ENCODE measurements at places on chromosomes 4 and X.

GRCh38 chr4:184413261-184414046 is 60.9 kb downstream of the IRF2 start:
- no peak for DNase-seq

- no peak for DNase-seq
These were observed 5.2 kb downstream of the TRIM2 start for GRCh38 chr4:153209410-153209809.

DNA sequence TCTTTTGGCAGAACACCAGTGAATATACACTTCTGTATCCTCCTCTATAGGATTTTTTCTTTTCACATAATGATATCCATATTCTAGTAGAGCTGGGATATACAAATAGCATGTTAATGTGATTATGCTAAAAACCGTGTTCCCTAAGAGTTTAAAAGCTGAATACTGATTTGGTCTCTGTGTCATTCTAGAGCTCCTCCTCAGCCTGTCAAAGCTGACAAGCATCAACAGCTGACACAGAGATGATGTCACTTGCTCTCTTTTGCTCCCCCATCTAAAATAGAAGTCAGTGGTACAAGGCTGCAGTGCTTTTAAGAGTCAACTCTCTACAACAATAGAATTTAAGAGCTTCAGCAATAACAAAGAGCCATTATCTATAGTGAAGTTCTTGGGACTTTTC is 17.1 kb upstream of the HERC3 start:
- no peak for DNase-seq

DNA sequence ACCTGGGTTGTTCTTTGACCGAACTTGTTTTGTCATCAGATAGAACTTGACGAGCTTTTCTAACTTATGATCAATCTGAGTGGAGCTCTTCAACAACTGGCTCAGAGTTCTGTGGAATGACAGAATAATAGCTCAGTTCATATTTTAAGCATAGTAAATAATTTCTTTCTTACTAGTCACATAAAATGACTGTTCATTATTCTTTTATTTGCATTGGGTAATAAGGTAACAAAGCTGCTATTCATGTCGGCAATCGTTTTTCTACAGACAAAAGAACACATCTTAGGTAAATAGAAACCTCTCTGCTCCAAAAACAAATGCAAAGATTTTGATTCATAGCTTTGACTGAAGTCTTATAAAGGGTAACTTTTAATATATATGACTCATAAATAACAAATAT is 57.3 kb upstream of the CXCL8 start:
- no peak for DNase-seq

DNA sequence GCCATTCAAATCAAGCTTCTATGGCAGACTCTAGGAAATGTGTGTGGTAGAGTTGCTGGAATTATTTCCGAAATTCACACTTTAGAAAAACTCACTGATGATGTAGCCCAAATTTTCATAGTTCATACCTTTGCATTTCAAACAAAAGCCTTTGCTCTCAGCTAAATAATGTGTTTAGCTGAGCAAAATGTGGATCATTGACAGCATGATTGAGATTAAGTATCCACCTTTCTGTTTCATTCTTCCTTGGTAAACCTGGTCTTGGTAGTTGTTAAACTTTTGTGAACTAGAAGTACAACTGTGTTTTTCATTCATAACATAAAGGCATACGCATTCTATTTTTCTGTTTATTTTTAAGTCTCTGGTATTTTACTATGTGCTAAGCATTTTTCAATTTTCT is 7.2 kb downstream of the PCDH7 start:
- DNase-seq: no peak

- no peak for DNase-seq
These were observed 43.1 kb downstream of the MAB21L2 start for GRCh38 chr4:150625033-150625432.

DNA sequence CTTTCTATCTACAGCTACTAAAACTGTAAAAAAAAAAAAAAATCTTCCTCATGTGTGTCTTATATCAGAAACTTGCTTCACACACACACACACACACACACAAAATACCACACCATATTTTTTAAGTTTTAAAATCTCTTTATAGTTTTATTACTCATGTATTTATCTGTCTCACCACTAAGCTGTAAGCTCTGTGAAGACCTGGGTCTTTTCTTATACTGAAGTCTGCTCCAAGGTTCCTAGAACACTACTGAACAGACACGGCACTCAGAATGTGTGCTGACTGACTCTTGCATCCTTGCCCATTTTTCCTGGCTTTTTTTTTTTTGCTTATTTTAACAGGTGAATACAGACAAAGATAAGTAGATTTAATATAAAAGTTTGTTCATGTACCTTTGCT is 135.6 kb upstream of the CXXC4 start:
- no peak for DNase-seq

DNA sequence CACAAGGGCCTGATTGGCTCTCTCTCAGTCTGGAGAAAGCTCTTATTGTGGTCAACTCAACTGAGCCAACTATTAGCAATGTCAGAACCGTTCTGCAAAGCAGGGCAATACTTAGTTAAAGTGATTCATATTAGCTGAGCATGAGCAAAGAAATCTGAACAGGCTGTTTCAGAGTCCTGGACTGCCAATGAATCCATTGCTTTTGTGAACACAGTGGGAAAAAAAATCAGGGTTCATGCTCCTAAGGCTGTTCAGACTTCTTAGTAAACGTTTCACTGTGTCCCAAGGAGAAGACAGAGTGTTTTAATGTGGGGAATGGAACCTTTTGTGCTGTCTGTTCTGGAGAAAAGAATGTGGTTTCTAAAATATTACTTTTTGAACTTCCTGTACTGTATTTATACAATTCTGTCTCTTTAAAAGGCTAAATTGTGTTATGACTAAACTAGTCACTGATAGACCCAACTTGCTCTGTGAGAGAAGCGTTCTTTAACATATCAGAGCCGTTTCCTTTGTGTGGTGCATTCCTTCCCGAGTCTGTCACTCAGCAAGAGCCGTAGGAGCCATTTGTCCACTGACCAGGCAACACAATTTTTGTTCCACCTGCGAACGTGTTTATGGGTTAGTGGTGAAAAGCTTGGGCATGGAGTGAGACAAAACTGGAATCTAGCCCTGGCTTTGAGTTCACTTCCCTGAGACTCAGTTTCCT is 366.1 kb downstream of the FBXO8 start:
- no peak for DNase-seq

DNA sequence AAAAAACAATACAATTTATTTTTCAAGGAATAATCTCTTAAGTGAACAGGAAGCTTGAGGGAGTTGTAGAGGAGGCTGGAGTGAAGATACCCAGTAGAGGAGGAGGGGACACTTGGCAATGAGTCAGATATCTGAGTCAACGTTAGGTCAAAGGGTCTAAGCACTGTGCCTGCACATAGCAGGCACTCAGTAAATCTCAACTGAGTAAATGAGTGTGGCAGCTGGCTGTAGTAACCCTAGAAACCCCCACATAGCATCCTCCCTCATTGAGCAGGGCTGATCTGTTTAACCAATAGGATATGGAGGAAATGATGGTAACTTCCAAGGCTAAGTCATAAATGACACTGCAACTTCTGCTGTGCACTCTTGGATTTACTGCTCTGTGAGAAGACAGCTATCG is 186.0 kb upstream of the FAM241A start:
- DNase-seq: no peak

- no peak for DNase-seq
These were observed 77.6 kb upstream of the FRMPD4 start for GRCh38 chrX:12060489-12061260.

Measured in NCI-H1417 (cell line).